ENCODE measurements at places on chromosomes 11 and 22.

DNA sequence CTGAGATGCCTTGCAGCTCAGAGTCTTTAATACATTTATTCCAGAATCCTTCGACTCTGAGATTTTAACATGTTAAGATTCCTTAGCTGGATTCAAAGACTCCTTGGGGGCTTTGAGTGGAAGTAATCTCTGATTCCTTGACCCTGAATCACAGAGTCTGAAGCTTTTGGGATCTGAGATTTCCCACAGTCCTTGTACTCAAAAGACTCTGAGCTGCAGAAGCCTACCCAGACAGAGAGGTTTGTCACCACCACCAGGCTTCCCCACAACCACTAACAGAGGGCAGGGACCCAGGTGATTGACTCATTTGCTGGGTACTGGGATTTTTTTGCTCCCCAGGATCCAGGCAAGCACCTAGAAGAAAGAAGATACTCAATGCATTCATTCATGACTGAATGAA, 1.4 kb upstream of the SERPINH1 start:
- no peak for DNase-seq

- no peak for DNase-seq
Observed at GRCh38 chr11:111409915-111410314, 30.8 kb upstream of the POU2AF1 start.

GRCh38 chr11:24855951-24856350, 359.1 kb downstream of the LUZP2 start:
- no peak for DNase-seq

DNA sequence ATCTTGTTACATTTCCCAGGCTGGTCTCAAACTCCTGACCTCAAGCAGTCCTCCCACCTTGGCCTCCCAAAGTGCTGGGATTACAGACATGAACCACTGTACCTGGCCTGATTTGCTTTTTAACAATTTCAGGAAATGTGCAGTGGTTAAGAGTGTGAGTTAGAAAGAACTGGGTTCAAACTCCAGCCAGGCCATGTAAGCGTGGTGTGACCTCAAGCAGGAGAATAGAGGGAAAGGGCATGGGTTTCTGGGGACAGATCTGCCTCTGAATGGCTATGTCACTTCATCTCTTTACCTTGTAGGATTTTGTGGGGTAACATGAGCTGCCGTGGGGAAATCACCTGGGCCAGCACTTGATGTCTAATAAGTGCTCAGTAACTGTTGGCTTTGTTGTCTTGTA, 9.3 kb downstream of the SNRPD3 start:
- DNase-seq: no peak

GRCh38 chr11:20035701-20036601, 124.3 kb downstream of the DBX1 start:
- no peak for DNase-seq

DNA sequence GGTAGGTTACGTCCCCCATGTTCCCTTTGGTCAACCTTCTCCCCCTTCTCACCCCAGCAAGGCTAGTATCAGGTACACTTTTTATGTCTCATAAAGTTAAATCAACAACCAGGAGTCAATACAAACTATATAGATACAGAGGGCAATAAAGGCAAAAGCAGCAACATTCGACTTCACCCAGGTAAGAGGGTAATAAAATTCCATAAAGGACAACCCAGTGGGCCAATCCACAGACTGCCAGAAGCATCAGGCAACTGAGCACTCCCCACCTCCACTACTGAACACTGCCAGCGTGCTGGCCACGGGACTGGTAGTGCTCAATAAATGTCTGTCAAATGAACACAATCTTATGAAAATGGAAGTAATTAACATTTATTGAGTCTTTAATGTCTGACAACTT, 5.1 kb upstream of the MS4A18 start:
- no peak for DNase-seq

DNA sequence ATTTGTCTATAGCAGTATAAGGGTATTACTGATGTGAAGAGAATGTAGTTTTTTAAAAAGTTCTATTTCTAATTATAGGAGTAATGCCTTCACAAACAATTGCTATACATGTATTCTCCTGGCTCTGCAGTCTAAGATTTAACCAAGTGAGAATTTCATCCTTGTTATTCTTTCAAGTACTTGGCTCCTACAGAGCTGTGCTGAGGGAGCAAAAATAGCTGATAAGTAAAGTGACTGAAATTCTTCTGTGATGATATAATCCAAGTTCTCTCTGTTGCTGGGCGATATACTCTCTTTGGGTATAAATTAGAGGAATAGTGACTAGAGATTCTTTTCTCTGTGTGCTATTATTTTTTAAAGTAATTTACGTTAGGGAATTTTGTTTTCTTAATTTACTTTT, 68.0 kb downstream of the PGR start:
- no peak for DNase-seq

GRCh38 chr11:12459865-12460444, 82.6 kb downstream of the PARVA start:
- DNase-seq: no peak

- DNase-seq: no peak
Observed at GRCh38 chr11:118084247-118084646, 2.5 kb downstream of the SMIM35 start.

GRCh38 chr22:24049978-24050377, 38.9 kb downstream of the CABIN1 start:
- DNase-seq: no peak

GRCh38 chr11:36270701-36271100, 18.5 kb downstream of the COMMD9 start:
- DNase-seq: no peak

GRCh38 chr11:115084231-115084630, 405.9 kb downstream of the NXPE2 start:
- DNase-seq: no peak

DNA sequence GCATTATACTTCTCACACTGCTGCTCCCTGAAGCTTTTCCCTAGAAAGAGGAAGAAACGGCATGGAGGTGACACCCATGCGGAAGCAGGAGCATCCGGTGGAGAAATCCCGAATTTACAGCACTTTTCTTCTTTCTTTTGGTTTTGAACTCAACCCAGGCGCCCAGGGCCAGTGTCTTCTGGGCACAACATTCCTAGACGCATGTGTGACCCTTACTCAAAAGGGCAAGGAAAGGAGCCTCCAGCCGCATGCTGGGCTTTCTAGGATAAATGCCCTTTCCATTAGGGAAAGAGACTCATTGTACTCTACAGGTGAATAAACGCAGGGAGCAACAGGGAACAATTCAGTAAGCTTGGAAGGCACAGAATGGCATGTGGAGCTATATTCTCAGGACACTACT, 19.5 kb downstream of the ADAMTS8 start:
- no peak for DNase-seq

DNA sequence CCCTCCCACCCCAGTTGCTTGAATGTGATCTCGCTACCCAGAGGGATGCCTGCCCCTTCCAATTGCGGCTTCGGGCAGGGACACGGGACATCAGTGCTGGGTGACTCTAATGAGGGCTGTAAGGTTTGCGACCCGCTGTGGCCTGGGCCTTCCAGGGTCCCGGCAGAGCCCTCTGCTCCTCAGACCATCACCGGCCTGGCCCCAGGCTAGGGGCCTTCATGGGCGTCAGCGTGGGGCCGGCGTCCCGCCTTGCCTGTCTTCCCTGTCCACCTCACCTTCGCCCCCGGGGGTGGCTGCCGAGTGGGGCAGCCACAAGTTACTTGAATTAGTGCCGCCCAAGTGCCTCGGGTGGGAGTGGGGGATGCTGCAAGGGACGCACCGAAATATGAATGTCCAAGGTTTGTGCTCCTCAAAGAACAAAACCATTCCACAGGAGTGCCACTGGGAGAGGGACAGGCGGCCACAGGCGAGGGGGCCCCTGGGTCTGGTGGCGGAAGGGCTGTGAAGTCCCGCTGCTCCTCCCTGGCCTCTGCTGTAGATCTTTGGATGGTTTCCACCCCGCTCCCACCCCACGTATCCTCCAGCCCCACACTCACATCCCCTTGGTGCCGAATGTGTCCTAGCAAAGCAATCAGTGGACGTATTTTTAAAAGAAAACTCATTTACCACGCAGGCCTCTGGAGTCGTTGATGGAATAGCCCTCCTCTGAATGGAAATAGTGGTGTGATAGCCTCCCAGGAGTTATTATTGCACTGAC, 317.1 kb downstream of the NTM start:
- DNase-seq: no peak

DNA sequence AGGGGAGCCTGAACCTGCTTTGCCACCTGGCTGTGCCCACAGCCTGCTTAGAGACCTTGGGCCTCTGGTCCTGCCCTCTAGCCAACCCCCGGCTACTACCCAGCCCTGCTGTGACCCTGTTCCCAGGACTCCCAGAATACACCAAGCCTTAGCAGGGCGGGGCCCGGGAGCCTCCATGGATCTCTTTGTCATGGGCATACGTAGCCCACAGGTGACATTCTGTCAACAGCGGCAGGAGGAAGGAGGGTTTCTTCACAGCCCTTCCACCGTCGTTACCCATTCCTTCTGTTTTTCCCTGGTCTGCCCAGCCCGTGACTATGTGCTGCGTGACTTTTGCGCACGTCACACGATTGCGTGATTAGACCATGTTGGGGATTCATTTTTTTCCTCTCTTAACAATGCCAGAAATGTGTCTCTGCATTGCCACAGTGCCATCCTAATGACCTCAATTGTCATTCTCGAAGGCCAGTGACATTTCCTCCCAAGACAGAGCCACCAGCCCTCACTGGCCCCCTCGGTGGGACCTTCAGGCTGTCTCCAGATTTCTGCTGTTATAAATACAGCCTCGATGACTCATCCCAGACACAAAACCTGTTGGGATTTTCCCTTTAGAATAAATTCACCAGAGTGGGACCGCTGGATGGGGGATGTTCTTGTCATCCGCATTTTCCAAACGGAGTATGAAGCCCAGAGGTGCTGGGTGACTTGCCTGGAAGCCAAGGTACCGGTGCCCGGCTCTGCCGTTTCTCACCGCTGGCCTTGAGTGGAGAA, 9.0 kb downstream of the SYT12 start:
- no peak for DNase-seq

GRCh38 chr11:1484695-1485503, 1.7 kb downstream of the MOB2 start:
- DNase-seq: no peak

- no peak for DNase-seq
Observed at GRCh38 chr22:50317178-50317577, 9.6 kb downstream of the DENND6B start.

GRCh38 chr22:41862530-41863266, 29.8 kb downstream of the SREBF2 start:
- DNase-seq: no peak

- no peak for DNase-seq
Observed at GRCh38 chr11:34864424-34864823, 51.8 kb downstream of the APIP start.

DNA sequence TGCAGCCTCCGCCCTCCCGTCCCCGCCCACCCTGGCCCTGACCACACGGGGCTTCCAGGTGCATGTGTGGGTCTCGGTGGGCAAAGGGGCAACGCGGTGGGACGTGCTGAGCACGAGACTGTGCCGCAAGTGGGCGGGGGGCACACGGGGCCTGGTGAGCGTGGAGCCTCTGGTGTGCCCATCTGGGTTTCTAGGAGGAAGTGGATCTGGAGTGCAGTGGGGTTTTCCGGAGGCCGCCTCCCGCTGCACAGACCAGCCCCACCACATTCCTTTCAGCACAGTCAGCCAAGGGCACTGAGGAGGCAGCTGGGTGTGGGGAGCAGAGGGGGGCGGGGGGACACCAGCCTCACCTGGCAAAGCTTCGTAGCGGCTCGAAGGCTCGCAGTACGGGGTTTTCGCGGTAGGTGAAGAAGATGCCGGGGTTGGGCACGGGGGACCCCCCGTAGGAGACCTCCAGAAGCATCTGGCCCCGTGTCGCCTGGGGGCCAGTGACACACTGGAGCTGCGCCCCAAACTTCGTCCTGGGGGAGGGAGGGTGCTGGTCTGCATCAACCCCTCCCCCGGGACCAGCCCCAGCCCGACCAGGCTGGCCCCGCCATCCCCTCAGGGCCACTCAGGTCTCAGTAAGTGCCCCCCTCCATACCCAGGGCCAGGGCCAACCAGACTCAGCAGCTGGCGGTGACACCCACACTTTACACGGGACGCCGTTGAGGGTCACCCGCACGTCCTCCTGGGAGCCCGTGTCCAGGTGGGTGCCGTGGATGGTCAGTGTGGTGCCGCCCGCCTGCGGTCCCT, 12.4 kb upstream of the MAPK11 start:
- no peak for DNase-seq

DNA sequence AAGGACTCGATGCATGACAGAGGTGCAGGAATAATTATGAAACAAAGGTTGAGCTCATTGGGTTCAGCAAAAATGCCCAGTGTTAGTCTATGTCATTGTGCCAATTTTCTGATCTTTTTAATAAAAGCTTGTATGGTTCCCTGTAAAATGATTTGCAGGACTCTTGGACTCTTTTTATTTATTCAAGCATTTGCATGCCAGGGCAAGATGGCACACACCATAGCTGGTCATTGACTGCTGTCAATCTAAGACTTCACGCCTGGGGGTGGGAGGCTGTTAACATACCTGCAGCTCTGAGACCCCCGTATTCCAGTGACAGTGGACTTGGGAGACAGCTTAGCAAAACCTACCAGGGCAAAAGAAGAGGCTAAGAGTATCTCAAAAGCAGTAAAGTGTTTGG, 32.0 kb upstream of the ANO1 start:
- no peak for DNase-seq

DNA sequence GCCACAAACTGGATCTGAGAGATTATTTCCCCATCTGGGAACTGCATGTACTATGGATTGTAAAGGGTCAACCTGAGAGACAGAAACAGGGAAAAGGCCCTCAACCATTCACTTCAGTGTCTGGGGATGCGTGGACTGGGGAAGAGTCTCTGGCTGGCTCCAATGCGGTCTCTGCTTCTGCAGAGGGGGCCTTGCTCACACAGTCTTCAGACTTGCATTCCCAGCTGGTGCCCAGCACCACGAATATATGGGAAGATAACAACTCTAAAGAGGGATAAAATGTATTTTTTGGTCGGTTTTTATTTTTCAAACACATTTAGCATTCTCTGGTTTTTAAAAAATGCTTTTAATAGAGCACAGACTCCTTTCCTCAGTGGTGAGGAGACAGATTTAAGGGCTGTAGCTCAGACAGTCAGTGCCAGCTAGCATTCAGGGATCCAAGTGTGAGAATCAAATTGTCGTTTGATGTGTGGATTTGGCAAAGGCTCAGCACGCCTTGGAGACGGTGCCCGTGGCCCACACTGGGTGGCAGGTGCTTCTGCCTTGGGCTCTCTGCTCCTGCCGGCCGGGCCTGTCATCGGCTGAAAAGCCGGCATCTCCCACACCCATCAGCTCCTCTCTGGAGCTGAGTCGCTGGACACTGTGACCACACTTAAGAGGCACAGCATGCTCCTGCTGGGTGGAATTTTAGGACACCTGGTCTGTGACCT, 8.0 kb upstream of the EFCAB6 start:
- no peak for DNase-seq

- no peak for DNase-seq
Observed at GRCh38 chr11:1559111-1559951, 12.7 kb downstream of the DUSP8 start.
